ENCODE measurements at places on chromosomes 4 and X.
A peak's percentile ranks its signal among the peaks of the same experiment; 100 is the strongest.

- no peak for DNase-seq
Observed at GRCh38 chr4:90095000-90095399, 32.2 kb upstream of the CCSER1 start.

- peak; percentile 50 for DNase-seq
Observed at GRCh38 chr4:77465271-77465670, 140.3 kb upstream of the CXCL13 start.

DNA sequence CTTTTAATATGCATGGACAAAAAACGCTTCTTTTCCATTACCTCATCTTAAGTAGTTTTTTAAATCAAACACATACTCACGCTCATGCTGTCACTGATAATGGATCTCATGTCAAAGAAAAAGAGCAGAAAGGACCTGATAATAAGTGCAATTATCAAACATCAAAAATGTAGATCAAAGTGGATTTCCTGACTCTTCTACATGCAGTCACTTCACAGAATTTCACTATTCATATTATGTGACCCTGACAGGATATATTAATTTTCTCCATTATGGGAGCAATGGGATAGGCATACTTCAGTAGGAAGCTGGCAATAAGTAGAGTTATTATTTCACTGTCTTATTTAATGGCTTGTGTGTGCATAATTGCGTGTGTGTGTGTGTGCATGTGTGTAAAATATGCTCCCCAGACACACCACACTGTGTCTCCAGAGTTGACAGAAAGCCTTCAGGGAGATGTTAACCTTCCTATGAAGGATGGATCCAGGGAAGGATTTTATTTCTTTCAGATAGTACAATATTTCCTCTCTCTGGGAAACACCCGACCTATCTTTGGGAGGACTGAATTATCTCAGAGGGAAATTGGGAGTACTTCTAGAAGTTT, 445.2 kb downstream of the SH2D1A start:
- no peak for DNase-seq

DNA sequence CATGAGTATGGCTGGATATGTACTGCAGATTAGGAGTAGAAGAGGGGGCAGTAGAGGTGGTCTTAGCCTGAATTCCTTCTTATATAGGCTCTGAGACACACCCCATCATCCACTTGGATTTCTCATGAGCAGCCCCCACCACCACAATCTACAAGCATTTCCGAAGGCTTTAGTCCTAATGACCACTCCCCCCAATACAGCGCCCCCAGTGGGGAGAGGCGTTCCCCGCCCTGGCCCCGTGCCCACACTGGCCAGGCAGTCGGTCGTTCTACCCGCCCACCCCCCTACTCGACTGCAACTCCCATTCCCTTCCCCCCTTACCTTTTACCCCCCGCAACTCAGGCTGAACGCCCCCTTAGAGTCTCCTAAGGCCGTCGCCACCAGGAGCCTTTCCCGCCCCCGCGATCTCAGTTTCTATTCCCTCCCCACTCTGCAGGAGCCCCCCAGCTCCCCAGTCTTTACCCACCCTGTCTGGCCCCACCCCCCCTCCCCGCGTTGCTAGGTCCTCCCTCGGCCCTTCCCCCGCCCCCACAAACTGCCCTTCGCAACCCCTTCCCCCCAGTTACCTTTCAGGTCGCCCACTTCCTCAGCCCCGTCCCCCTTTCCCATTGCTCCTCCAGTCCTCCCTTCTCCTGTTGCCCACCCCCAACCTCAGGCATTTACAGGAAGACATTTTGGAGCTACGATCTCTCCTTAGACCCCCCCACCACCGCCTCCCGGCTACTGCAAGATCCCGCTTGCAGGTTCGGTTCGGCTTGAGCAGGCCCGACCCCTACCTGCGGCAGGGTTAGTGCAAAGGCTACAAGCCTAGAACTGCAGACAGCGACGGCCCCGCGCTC, 468 bp downstream of the ZMYM3 start:
- peak; percentile 57 for DNase-seq

DNA sequence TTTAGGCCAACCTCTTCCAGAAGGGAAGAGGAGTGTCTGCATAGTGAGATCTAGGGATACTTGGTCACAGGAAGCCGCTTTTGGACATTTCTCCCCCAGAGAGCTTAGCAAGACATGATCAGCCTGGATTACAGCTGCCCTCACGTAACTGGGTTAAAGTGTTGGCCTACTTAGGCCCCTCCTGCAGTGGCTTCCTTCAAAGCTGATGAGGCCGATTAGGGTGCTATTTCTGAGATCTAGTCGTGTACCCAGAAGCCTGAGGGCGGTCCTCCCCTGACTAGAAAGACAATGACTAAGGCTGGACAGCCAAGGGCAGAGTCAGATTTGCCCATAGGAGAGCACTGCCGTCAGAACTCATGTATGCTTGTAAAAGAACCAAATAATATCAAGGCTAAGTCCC, 135.0 kb downstream of the AMMECR1 start:
- no peak for DNase-seq

DNA sequence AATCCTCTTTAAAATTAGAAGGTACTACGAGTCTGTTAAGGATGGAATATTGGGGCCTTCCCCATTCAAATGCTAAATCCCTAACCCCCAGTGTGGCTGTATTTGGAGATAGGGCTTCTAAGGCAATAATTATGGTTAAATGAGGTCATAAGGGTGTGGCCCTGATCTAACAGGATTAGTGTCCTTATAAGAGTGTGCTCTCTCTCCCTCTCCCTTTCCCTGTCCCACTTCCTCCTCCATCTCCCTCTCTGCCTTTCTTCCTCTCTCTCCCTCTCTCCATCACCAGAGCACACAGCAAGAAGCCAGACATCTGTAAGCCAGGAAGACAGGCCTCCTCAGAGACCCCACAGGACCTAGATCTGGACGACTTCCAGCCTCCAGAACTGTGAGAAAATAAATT, 116.9 kb downstream of the COL25A1 start:
- no peak for DNase-seq

- peak; percentile 21 for DNase-seq
Observed at GRCh38 chr4:790466-790820, 35.5 kb downstream of the CPLX1 start.

DNA sequence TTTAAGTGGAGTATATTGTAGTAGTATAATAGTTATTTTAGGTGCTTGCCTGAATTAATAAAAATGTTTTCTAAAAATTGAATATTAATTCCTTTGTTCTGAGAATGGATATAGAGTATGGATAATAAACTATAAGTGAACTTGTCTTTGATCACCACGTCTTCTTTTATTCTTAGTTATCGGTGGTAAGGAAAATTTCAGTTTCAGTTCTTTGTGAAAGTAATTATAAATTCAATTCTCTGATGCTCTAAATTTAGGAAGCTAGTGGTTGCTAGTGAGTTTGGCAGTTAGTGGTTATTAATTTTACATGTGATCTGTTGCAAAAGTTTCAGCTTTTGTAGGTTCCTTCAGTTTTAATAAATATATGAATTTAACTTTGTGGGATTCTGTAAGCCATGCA, 30.8 kb downstream of the MRPL1 start:
- DNase-seq, result no peak

GRCh38 chr4:128521156-128521555, 233.5 kb upstream of the PGRMC2 start:
- no peak for DNase-seq

- no peak for DNase-seq
Observed at GRCh38 chr4:46927201-46927600, 18.2 kb upstream of the COX7B2 start.

GRCh38 chr4:94408549-94409374, 43.0 kb upstream of the PDLIM5 start:
- DNase-seq, result no peak

DNA sequence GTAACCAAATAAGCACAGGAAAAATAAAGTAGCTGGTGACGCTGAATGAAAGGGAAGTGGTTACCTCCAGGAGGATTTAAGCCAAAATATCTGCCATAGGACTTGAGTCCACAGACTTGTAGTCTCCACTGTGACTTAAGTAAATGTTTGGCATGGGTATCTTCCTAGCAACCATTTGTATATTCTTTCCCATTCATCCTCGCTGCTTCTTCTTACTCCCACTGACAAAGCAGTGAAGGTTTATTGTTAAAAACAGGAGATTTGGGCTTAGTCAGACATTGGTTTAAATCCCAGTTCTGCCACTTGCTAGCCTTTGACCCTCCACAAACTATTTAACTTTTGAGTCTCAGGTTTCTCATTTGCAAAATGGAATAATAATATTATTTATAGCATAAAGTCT, 22.3 kb downstream of the COL4A6 start:
- DNase-seq, result no peak

DNA sequence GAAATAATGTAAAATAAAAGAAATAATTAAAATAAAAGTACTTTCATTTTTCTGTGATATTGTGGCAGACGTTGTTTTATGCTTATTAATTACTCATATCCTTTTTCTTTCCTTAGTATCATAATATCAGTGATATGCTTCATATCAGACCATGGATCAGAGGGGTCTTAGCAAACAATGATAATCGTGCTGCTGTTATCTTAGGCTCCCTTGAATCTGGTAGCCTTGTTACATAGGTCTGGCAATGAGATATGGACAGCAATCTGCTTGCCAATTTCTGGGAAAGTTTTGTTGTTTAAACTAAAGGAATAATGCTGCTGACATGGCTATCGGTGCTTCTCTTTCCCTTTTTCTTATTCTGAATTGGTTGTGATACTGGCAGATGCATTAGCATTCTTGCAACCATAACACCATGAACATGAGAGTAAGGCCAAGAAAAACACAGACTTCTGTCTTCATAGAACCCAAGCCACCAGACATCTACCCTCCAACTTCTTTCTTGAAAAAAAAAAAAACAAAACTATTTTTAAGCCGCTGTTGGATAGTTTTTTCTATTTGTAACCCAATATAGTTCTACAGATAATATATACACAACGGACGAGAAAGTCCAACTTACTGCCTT, 16.4 kb downstream of the EPHA5 start:
- no peak for DNase-seq

GRCh38 chr4:84920617-84921016, 45.9 kb downstream of the WDFY3 start:
- DNase-seq, result no peak
